HFFc6 (cell line): ENCODE measurements at places on chromosomes 13 and 19. TPM values are rescaled to one million over a fixed set of nuclear protein-coding genes. Genes with fewer than 3 reads are reported as not detected.

DNA sequence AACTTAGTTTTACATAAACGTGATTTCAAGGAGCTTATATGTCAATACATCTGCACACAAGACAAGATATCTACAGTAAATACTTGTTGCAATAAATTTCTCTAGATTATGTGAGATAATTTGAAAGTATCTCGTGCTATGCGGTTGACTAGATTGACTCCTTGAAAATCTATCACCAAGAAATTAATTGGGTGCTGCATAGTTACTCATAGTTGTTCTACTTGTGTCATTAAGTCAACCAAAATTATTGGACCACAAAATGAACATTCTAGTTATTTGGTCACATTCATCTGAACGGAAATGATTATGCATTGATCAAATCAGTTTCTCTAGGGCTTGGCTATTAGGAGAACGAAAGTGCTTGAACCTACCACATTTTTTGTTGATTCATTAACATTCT, 2291.5 kb downstream of the PCDH9 start:
- DNase-seq: no peak

DNA sequence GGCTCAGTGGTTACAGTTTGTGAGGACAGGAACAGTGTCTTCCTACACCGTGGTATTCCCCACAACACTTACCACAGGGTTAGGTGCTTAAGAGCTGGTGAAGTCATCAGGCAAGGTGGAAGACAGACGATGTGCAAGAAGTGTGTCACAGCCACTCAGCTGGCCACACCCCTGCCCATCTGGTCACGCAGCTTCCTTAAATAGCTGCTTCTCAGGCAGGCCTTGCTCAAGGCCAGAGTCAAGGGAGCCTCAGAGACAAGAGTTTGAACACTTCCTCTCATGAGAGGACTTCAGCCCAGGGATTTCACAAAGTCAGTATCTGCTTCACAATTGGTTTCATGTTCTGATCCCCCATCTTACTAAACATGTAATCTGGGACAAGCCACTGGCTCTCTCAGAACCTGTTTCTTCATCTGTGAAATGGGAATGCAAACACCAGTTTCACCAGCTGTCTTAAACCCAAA, 80.3 kb upstream of the FRY start:
- DNase-seq: no peak

DNA sequence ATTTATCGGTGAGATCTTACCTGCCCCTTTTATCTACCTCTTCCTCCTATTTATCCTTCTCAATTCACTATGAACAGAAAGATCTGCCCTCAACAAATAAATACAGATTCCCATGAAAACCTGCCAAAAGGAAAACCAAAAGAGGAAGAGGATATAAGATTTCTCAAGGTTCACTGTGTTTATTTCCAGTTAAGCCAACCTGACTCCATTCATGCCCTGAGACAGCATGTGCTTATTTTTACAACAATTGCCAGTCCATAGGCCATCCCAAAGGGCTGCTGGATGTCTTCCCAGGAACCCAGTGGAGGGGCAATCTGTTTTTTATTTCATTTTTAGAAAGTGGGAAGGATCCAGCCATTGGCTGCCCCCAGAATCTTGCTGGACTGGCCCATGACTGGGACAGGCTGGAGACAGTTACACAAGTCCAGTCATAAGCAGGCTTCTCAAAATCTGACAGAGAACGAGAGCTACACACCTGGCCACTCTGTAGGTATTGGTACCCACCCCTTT, 209.1 kb downstream of the IRS2 start:
- DNase-seq: no peak

Gene NKPD1
- 0.07 to 0.17 TPM in 2 of 3 replicates, not detected in the other for total RNA-seq

GRCh38 chr19:50419022-50419579, 363 bp downstream of the SPIB start:
- DNase-seq: no peak

- DNase-seq: no peak
These were observed 64.5 kb downstream of the ABCC4 start for GRCh38 chr13:95236774-95237173.

GRCh38 chr19:32415669-32416068, 10.1 kb downstream of the DPY19L3 start:
- no peak for DNase-seq

DNA sequence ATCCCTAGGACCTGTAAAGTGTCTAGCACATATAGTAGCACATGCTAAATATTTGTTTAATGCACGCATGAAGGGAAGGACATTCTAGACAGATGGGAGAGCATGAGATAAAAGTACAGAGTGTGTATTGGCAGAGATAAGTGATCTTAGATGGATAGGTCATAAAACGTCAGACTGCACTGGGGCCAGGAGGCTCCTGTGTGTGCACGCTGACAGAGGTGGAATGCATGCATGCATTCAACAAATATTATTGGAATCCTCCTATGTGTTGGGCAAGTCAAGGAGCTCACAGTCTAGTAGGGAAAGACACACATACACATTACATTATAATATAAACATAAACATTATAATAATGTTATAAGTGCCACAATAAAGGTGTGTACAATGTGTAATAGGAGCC, 73.3 kb downstream of the FGF9 start:
- DNase-seq: no peak

Gene PRSS57
- not detected in 3 replicates for total RNA-seq

Gene ZNF543
- total RNA-seq: 4.6 and 5.2 TPM in 2 replicates

GRCh38 chr13:84136582-84136981, 254.3 kb upstream of the SLITRK1 start:
- no peak for DNase-seq

GRCh38 chr19:47075941-47076340, 27.5 kb upstream of the TMEM160 start:
- DNase-seq: no peak

Gene DCUN1D2
- total RNA-seq: 8.9 to 12.4 TPM (median 10.7 TPM) in 3 replicates

DNA sequence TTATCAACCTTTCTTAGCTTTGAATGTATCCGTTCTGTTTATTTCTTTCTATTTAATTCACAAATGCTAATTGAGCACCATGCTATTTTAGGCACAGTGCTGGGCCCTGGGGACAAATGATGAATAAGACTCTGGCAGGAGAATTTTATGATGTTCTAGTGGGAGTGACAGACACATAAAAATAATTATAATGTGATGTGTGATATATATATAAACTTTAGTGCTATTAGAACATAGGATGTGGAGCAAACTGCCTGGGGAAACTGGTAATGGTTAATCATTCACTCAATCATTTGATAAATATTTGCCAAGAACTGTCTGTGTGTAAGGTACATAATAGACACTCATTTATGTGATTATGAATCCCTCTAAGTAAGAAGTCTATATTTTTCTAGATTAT, 50.7 kb upstream of the FRY start:
- no peak for DNase-seq

Gene C19orf44
- total RNA-seq: 3.9 to 4.5 TPM (median 4.0 TPM) in 3 replicates

- DNase-seq: no peak
These were observed 3.3 kb upstream of the RASA3 start for GRCh38 chr13:114135731-114136171.

DNA sequence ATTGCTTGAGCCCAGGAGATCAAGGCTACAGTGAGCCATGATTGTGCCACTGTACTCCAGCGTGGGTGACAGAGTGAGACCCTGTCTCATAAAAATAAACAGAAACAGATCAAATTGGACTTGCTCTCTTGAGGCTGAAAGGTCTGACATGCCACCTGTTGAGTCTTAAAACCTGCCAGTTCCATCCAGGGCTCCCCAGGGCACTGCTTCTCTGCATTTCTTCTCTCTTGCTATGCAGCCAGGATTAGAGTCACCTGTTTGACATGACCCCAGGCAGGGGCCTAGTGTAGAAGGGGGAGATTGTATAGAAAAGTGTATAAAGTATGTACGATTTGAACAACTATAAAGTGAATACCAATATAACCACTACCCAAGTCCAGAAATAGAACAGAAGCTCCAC, 45.4 kb downstream of the ARHGAP35 start:
- DNase-seq: no peak

GRCh38 chr19:43300876-43301765, 31.8 kb upstream of the PSG9 start:
- DNase-seq: no peak

DNA sequence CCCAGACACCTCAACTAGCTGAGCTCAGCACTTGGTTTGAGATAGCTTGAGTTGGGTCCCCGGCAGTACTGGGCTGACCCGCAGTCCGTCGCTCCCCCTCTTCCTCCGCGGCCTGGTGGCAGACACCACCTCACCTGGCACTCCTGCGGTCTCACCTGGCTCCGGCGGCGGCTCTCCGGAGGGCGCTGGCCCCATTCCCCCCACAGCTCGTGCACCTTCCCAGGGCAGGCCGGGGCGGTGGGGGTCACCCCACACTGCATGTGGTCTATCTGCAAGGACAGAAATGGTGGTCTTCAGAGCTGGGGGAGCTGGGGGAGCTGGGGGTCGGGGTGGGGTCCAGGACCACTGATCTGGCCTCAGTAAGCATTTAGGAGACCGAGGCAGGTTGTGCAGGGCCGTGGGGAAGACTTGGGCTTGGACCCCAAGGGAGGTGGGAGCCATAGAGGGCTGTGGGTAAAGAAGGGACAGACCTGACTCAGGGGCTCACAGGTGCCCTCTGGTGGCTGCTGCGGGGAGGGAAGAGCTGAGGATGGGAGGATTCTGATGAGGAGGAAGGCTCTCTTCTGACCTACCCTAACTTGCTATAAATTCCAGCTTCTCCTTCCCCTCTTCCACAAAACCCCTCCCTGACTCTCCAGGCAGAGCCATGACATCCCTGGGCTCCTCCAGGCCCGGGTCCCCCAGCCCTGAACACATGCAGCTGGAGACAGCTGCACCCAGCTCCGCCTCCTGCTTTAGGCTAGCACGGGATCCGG, 6.7 kb upstream of the PLIN4 start:
- peak; percentile 13 for DNase-seq

DNA sequence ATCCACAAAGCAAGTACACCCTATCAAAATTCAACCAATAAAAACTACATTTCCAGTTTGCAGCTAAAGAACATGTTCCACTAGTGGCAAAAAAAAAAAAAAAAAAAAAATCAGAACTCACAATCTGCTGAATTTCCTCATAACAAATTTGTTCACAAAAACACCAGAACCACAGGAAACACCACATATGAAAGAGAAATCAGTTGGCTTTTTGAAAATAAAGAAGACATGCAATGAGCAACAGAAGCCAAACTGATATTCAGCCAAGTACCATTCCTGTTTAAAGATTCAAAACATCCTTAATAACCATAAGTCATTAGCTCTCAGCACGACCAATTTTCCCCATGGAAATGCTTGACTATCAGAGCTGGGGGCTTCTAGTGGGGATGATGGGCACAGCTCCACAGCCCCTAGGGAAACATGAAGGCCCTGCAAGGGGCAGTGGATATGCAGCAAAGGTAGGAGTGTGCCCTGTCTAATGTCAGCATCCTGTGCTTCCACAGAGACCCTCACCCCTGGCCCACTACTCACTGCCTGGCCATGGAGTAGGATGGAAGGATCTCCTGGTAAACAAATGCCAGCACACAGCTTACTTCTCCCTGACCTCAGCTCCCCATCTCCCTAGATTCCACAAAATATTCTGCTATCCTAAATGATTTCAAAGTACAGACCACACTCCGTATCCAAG, 74.0 kb upstream of the DOCK9 start:
- no peak for DNase-seq

Gene DACH1
- not detected in 3 replicates for total RNA-seq

Gene ATP4A
- not detected in 3 replicates for total RNA-seq

GRCh38 chr13:32905063-32905863, 111.0 kb upstream of the KL start:
- no peak for DNase-seq

DNA sequence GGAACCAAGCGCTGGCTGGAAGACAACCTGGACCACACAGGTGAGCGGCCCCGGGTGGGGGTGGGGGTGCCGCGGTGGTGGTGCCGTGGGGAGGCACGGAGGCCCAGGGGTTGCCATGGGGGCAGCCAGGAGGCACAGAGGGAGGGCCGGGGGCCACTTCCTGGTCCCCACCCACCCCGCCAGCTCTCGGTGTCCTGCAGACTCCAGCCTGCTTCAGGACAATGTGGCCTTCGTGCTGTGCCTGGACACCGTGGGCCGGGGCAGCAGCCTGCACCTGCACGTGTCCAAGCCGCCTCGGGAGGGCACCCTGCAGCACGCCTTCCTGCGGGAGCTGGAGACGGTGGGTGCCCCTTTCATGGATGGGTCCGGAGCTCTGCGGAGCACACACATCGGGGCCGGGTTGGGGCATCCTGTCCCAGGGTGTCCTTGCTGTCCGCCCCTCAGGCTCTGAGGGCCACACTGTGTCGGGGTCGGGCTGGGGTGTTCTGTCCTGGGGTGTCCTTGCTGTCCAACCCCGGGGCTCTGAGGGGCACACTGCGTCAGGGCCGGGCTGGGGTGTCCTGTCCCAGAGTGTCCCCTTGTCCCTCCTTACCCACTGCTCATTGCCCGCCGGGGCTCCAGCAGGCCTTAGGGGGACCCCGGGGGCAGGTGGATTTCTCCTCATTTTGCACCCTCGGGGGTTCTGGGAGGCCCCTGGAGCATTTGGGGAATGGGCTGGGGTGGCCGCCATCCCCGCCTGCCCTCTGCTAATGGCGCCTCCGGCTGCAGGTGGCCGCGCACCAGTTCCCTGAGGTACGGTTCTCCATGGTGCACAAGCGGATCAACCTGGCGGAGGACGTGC, 18.3 kb downstream of the NCLN start:
- no peak for DNase-seq

Gene LYPD3
- 0.18 to 0.24 TPM in 2 of 3 replicates, not detected in the other for total RNA-seq

DNA sequence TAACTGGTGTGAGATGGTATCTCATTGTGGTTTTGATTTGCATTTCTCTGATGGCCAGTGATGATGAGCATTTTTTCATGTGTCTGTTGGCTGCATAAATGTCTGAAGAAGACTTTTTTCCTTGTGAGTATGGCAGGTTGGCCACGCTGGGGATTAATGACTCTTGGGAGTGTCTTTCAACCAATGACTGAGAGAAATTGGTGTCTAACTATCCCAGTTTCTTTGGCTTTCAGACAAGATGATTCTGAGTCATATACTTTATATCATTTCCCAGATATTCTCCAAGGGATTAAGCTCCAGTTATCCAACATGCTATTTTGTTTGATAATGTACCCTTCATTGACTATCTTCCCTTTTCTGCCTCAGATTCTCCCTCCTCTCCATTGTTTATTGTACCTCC, 35.5 kb upstream of the CSNK1A1L start:
- no peak for DNase-seq

- DNase-seq: no peak
These were observed 504.5 kb downstream of the TBC1D4 start for GRCh38 chr13:74977498-74977897.

DNA sequence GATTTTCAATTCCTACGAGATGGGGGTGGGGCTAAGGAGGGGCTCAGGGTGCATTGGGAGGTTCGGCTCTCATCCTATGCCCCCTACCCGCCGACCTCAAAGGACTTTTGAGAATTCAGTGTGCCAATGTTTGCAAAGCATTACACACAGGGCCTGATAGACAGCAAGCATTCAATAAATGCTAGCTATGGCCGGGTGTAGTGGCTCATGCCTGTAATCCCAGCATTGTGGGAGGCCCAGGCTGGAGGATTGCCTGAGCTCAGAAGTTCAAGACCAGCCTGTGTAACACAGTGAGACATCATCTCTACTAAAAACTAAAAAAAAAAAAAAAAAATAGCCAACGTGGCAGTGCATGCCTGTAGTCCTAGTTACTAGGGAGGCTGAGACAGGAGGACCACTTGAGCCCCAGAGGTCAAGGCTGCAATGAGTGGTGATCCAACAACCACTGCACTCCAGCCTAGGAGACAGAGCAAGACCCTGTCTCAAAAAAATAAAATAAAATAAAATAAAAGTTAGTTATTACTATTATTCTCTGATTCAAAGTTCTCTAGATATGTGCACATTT, 1.9 kb upstream of the CBLC start:
- no peak for DNase-seq

Gene PEAK3
- 0.14 to 0.40 TPM in 2 of 3 replicates, not detected in the other for total RNA-seq

Gene NLRP4
- not detected in 3 replicates for total RNA-seq

- DNase-seq: no peak
These were observed 21.5 kb downstream of the SH3GL1 start for GRCh38 chr19:4378886-4379285.
